ENCODE measurements at places on chromosomes 12 and 14.

DNA sequence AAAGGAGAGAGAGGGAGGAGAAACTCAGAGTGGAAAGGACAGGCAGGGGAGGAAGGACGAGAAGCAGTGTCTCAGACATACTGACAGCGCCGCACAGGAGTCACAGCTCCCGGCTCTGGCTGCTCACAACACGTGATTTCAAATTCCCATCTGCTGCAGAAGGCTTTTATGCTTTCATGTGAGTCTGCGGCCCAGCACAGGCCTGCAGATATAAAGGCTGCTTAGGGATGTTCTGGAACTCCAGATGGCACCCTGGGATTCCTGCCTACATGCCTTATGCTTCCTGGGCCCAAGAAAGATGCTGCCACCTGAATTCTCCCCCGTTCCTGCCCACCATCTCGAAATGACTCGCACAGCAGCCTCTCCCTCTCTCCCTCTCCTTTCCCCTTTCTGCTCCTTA is 89.6 kb downstream of the NUAK1 start:
- DNase-seq: no peak

- no peak for DNase-seq
Observed at GRCh38 chr14:38870296-38870836, 232.7 kb downstream of the SEC23A start.

DNA sequence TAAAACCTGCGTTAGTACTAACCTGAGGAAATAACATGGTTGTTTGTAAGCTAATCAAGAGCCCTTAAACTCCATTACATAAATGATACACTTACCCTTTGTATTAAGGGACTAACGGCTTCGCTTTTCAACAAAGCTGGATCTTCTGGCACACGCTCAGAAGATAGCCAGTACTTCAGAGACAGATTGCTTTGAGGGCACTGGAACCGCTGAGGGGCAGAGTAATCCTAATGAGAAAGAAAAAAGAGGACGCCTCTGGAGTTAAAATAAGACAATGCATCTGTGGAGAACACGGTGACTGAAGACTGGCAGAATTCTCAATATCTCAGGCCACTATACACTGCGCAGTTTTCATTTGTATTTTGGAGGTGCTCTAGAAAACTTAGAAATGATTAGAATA is 1.5 kb upstream of the KTN1 start:
- no peak for DNase-seq

DNA sequence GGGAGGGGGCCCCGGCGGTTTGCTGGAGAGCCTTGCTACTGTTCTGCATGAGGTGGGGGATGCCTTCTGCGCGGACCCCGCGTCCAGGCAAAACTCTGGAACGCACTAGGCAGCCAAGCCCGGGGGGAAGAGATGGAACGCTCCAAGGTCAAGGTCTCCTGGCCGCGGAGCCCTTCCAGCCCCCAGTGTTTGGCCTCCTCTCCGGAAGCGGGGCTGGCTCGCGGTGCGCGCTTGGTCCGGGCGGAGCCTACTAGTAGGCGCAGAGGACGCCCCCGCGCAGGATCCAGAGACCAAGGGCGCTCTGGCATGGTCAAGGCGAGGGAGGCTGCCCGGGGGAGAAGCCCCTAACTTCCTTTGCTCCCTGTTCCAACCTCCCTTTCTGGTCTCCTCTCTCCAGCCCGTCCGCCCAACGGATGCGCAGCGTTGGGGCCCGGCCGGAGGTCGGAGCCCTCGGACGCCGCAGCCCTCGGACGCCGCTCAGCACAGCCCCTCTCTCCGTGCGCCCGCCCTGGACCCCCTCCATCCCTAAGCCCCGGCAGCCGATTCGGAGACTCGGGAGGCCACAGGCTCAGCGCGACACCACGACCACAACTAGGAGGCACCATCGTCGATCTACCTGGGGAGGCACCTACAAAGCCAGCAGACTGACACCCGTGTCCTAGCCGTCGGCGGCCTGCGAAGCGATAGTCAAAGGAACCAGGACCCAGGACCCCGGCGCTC is 669 bp upstream of the KCNK13 start:
- no peak for DNase-seq

- DNase-seq: no peak
Observed at GRCh38 chr14:80768646-80769045, 172.9 kb downstream of the CEP128 start.

- DNase-seq: no peak
Observed at GRCh38 chr12:85550924-85551323, 270.9 kb downstream of the ALX1 start.

DNA sequence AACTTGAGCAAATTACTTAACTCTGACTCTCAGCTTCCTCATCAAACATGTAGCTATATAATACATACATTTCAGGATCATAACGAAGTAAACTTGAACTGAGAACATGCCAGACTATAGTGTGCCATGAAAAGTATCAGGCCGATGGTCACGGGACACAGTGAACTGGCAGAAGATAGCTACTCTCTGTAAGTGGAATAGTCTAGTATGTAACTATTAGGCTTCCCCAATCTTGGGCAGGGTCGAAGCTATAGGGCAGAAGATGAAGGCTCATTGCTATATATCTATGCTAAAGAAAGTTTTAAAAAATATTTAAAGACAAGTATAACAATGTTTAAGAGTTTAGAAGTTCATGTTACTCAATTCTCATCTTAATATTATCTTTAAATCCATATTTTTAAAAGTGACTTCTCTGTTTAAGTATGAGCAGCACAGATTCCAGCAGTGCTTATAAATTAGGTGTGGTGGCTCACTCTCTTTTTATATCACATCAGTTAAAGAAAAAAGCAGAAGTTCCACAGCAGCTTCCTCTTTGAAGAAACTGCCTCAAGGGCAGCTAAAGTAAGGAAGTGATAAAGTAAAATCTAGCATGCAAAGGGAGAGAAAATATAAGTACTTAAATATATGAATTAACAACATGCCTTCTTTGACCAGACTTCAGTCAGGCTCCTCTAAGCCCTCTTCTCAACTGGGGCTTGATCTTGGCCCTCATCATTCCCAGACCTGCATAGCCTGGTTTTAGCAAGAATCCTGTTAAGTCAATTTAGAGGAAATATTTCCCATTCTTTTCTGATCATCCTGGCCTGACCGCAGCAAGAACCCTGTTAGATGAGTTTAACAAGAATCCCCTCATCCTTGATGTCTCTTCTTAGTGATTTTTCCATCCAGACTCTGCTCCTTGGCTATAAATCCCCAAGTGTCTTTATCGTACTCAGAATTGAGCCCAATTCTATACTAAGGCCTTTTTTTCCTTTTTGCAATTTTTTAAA is 8.4 kb upstream of the GLIPR1 start:
- DNase-seq: no peak

DNA sequence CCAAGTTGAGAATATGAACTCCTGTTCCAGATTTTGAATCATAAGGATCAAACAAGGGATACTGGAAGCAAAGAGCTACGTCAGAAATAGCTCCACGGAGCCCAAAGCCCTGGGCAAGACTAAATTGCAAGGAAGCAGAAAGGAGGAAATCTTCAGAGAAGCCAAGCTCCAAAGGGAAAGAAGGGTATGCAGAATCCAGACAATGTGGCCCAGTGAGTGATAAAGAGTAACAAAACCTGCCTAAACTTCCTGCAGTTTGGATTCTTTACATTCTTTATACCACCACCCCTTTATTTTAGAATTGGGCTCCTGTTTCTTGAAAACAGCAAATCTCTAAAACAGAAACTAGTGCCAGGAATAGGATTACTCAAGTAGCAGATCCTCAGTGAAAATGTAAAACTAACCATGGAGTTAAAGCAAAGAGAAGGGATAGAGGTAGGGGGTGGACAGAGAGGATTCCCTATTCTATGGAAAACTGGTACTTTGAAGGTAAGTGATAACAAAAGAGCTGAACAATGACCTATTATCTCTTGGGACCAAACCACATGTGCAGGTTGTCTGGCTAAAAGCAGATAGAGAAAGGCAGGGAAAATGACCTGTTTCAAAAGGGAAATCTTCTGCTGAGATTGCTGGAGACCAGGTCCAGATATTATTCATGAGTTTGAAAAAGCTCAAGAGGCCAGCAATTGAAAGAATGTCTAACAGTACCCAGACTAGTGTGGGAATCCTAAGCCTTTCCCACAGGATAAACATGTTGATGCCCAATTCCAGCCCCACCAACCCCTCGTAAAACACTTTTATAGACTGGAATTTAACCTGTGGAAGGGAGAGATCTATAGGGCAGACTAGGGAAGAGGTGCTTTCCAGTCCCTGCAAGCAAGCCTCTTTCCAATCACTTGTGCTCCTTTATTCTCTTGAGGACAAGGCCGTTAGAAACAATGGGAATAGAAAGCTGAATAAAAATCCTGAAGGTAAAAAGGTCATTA is 24.5 kb downstream of the MBIP start:
- no peak for DNase-seq

GRCh38 chr12:132210223-132211055 is 66.2 kb downstream of the NOC4L start:
- no peak for DNase-seq

Data from liver (tissue), 10 donors.